Activated T-cell treated with anti-CD3 and anti-CD28 coated beads, Interleukin-2, amount 50 U/mL, for 48 hours (primary cell): ENCODE measurements at places on chromosomes 7 and 10.

DNA sequence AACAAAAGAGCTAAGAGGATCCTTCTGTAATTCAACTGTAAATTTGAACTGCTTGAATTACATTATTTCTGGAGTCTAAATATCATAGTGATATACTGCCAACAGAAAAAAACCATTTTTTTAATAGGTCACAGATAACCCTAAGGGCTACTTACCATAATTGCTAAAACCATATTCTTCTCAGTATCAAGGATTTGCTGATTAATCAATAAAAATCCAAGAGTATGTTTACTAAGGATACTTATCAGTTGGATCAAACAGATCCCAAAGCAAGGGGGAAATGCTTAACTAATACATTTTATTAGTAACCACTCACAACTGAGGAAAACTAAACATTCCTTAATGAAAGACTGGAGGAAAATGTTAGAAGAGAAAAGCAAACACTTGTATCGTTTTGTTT, 166.0 kb downstream of the PIP4K2A start:
- DNase-seq = no peak

- DNase-seq = no peak
Observed at GRCh38 chr7:153432063-153432462, 620.1 kb upstream of the DPP6 start.

DNA sequence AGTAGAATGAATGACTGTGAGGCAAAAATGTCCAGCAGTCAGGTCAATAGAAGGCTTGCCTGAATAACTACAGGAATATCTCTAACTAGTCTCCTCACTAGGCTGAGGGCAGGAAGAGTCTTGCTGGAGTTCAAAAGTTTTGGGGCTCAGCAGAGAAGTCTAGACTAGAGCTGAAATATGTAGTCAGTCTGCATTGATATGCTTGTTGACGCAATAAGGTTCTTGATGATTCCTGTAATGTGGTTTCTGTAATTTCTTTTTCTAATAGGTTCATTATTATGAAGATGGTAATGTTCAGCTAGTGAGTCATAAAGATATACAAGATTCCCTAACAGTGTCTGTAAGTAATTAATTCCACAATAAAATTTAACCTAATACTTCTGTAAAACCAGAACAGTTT, 41.5 kb upstream of the ST7 start:
- DNase-seq = no peak

- DNase-seq = no peak
Observed at GRCh38 chr7:48438206-48438605, 266.9 kb downstream of the ABCA13 start.

- no peak for DNase-seq
Observed at GRCh38 chr7:140680886-140681285, 8.1 kb downstream of the ADCK2 start.

GRCh38 chr10:15735763-15736162, 16.0 kb upstream of the ITGA8 start:
- DNase-seq = no peak

GRCh38 chr7:98119256-98119918, 12.7 kb downstream of the LMTK2 start:
- no peak for DNase-seq

GRCh38 chr10:6558759-6559461, 21.2 kb downstream of the PRKCQ start:
- DNase-seq = no peak

DNA sequence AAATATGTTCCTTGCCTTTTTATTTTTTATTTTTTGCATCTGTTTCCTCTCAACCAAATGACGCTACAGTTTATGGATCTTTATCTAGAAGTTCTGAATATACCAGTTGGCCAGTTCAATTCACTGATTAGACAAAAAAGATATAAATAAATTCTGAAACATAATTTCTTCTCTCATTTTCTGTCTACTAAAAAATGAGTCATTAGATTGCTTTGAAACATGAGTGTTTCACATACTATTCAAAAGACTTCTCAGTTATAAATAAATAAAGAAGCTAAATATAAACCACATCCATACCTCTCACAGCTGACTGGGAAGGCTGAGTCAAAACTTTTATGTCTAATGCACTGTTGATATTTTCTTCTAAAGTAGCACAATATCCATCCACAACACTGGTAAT, 97.6 kb upstream of the GPR22 start:
- no peak for DNase-seq

GRCh38 chr7:146331369-146331768, 214.8 kb downstream of the CNTNAP2 start:
- DNase-seq = no peak

- DNase-seq = no peak
Observed at GRCh38 chr7:141001122-141001521, 13.6 kb downstream of the MRPS33 start.

- no peak for DNase-seq
Observed at GRCh38 chr10:94046098-94046497, 52.4 kb downstream of the PLCE1 start.

GRCh38 chr10:5710859-5711258, 26.2 kb downstream of the TASOR2 start:
- no peak for DNase-seq

DNA sequence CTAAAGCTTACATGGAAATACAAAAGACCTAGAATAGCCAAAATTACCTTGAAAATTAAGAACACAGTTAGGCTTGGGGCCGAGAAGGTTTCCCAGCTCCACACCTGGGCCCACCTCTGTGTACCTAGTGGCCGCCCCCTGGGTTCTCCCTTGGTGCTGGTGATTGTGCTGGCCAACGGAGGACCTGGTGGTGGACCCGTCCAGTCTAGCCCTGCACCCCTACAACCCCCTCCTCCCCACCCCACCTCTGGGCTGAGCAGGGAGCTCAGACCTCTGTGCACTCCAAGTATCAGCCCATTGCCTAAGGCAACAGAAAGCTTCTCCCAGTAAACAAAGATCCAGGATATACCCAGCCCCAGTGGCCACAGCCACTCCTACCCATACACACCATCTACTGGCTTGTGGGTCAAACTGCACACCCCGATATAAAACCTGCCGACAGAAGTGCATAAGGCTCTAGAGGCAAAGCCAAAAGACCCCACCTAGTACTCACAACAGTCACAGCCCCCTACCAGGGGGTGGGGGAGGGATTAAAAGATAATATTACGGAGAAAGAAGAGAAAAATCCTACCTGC, 105.0 kb upstream of the DIP2C start:
- DNase-seq = no peak

- no peak for DNase-seq
Observed at GRCh38 chr10:28777911-28778310, 100.6 kb downstream of the BAMBI start.

DNA sequence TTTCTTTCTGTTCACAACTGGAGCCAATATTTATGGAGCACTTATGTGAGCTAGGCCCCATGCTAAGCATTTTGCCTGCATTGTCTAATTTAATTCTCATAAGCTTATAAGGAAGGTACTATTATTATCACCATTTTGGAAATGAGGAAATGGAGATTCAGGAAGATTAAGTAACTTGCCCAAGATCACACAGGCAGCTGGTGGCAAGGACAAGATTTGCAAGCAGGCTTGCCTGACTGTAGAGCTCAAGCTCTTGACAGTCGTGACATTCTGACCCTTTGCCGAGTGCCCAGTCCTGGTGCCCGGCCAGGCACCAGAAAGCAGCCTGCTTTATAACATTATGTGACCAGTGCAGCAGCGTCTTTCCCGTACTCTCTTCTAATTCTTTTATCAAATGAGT, 38.2 kb downstream of the WNT2 start:
- DNase-seq = no peak

DNA sequence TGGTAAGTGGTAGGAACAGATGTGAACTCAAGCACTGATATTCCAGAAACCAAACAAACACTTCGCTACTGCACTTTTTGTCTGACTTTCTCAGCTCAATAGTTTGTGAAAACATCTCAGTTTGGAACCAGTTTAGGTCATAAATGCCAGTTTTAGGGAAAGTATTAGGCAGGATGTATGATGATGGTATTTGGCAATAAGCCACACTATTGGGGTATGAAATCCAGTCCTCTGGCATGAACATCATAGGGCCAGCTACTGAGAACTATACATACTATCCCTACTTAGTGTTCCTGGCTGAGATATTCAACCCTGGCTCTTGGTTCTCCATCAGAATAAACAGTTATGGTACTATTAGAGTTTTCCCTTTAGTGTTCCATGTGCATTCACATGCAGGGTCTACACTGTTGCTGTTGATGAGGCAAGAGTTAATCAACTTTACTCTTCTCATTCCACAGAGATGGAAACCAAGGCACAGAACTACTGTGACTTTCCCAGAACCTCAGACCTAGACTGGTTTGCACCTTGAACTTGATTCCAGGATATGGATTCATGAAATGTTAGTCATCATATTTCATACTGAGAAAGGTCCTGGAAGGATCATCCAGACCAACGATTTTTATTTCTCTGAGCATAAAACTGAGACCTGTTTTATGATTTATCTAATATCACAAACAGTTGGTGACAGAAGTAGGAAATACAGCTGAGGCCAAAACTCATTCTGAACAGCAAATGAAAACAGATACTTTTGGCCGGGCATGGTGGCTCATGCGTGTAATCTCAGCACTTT, 20.0 kb upstream of the IFIT2 start:
- DNase-seq = no peak

DNA sequence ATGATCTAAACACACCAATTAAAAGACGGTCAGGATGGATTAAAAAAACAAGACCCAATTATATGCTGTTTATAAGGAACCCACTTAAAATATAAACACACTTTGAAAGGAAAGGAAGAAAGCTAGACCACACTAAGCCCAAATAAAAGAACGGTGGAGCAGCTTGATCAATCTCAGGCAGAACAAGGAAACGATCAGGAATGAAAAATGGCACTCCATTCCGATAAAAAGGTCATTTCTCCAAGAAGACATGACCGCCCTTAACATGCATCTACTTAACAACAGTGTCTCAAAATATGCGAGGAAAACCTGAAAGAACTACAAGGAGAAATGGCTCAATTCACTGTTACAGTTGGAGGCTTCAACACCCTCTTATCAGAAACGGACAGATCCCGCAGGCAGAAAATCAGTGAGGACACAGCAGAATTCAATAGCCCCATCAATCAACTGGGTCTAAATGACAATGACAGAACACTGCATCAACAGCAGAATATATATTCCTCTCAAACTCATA, 210.0 kb downstream of the MAD1L1 start:
- DNase-seq = no peak

DNA sequence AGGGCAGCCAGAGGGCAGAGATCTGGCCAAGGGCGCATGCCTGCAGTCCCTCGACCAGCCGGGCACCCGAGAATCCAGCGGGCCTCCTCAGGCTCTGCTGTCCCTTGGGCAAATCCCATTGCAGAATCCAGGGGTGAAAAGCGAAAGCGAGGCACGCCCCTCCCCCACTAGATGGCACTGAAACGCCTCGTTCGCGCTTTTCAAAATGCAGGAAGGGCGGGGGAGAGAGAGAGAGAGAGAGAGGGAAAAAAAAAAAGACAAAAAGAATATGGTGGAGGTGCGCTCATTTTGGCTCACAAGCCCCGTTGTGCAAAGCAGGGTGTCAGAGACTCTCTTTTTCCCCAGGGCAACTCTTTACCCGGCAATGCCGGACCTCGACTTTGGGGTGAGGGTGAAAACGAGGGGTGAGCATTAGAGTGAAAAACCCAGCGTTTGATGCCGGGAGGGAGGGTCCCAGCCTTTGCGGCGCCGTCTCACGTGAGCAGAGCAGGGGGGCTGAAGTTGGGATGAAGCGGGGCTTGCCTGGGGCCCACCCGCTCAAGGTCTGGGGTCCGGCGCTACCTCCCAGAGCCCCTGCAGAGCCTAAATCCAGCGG, 2.5 kb upstream of the TMEM178B start:
- peak; percentile 57 for DNase-seq

DNA sequence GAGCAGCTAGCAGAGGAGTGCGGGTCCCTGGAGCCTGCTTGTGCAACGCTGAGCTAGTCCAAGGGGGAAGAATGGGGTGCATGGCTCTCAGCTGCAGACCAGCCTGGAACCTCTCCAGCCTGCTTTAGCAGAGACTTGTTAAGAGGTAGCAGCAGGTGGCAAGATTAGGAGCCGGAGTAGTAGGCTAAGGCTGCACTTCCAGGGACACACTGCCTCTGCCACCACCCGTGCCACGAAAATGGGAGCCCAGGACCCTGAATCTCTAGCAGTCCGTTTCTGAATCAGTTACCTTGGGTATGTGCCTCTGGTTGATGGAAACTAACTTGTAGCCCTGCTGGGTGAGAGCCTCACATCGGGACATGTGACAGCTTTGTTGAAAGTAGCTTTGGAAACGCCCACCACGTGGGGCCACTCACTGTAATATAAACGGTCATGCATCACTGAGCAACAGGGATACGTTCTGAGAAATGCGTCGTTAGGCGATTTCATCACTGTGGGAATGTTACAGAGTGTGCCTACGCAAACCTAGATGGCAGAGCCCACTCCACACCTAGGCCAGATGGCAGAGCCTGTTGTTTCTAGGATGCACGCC, 25.9 kb downstream of the HTRA1 start:
- DNase-seq = no peak

DNA sequence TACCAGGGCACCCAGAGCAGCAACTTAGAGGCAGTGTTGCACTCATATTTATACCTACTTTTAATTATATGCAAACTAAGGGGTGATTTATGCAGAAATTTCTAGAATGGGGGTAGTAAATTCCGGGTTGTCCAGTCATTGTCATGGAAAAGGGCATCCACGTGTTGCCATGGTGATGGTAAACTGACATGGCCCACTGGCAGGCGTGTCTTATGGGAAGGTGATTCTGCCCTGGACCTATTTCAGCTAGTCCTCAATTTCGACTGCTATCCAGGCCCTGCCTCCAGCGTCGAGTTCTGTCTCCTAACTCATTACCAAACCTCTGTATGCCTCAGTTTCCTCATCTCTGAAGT, 12.8 kb downstream of the SNX8 start:
- no peak for DNase-seq

DNA sequence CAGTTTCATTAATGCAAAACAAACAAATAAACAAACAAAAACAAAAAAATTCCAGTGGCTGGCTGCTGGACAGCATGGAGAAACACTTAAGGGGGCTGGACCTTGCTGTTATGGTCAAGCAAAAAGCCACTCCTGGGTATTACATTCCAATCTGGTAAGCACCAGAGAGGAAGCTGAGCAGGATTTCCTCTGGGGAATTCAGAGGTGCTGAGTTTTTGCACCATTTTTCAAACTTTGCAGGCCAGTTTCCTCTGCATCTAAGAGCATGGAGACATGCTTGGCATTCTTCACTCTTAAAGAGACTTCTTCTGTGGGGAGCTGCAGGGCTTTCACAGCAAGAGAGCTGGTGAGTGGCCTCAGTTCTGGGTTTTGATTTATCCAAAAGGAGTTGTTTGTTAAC, 84.5 kb downstream of the FZD1 start:
- no peak for DNase-seq

DNA sequence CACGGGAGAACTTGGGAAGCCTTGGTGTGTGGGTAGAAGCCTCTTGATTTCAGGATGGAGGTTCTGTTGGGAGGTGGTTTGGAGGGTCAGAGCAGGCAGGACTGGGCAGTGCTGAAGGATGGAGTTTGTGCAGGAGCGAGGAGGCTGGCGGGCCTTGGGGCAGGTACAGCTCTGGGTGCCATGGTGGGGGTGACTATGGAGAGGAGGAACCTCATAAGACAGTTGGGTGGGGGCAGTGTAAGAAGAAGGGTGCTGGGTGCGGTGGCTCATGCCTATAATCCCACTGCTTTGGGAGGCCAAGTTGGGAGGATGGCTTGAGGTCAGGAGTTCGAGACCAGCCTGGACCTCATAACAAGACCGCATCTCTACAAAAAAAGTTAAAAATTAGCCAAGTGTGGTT, 54.7 kb upstream of the GTF2IRD1 start:
- DNase-seq = no peak

GRCh38 chr10:67784474-67784873, 53.5 kb downstream of the DNAJC12 start:
- DNase-seq = no peak
